Calu3 (cell line): ENCODE measurements at places on chromosomes 16 and 17. TPM values are rescaled to one million over a fixed set of nuclear protein-coding genes. Genes with fewer than 3 reads are reported as not detected.
A peak's percentile ranks its signal among the peaks of the same experiment; 100 is the strongest.

DNA sequence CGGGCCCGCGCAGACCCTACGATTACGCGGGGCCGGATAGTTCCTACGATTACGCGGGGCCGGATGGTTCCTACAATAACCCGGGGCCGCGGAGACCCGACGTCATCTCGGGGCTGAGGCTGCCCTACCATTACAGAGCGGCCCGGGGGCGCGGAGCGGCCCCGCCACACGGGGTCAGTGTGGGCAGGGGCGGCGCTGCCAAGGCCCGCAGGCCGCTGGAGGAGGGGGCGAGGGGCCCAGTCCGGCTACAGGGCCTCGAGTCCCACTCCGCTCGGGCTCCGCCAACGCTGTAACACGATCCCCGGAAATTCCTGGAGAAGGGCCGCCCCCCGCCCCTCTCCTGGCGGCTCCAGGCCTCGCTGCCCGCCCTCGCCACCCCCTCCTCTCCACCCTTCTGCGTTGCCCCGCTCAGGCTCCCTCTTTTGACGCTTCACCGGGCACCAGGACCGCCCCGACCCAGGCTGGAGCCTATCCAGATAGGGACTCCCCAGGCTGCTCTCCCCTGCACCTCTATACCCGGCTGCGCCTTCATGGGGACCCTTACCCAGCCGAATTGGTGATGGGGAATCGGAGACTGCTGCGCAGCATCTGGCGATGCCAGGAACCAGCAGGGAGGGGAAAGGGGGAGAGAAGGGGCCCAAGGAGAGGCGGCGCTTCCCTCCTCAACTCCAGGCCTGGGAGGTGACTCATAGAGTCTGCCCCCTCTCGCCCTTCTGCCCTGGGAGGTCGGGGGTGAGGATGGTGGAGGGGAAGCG lies at the start of gene RAB34:
Gene RAB34 (minus strand): TSS at position 291 of the 755 bp plus-strand sequence. CDS start 602 bp downstream, outside the sequence.
- DNase-seq = peak; percentile 70

DNA sequence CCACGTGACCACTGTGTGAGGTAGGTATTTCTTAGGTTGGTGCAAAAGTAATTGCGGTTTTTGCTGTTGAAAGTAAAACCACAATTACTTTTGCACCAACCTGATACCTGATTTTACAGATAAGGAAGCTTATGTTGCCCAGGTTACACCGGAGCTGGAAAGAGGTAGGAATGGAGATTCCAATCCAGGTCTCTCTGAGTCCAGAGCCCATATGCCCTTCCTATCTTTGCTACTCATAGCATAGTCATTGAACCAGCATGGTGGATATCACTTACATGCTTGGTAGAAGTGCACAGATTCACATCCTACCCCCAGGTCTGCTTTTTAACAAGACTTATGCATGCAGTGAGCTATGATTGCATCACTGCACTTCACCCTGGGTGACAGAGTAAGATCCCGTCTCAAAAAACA lies 61.8 kb downstream of the ARSG start:
- no peak for DNase-seq

MYH13 gene
- not detected in 2 replicates for total RNA-seq

GRAPL gene
- total RNA-seq = not detected in 2 replicates

CD300LB gene
- total RNA-seq = not detected in 2 replicates
